ENCODE measurements at places on chromosomes 2 and 18. TPM values are rescaled to one million over a fixed set of nuclear protein-coding genes. Genes with fewer than 3 reads are reported as not detected.

RAB17 gene
- 0.30 TPM for total RNA-seq

RNF144A gene
- 38.6 TPM for total RNA-seq

GREB1L gene
- total RNA-seq: not detected

ZNF804A gene
- total RNA-seq: not detected

HMSD gene
- 18.8 TPM for total RNA-seq

TUBA4B gene
- total RNA-seq: not detected

TRIM43 gene
- total RNA-seq: not detected

CHRND gene
- total RNA-seq: not detected

SLC4A3 gene
- 0.05 TPM for total RNA-seq

- H3K4me3 ChIP-seq: no peak overlapping the region
- peaks cover 7% of the 10 kb centered on the region for H3K4me1 ChIP-seq
- H3K27ac ChIP-seq: no peak overlapping the region
- no peaks in the 10 kb centered on the region for H3K27me3 ChIP-seq
- peaks cover 42% of the 10 kb centered on the region for H3K36me3 ChIP-seq
These were observed 59.9 kb downstream of the NAT8 start for GRCh38 chr2:73582364-73582763.

GRCh38 chr18:12031846-12032245 lies 50.5 kb downstream of the IMPA2 start:
- peaks cover 2% of the 10 kb centered on the region for H3K27me3 ChIP-seq
- H3K27ac ChIP-seq: no peak overlapping the region
- no peaks in the 10 kb centered on the region for H3K4me1 ChIP-seq
- H3K36me3 ChIP-seq: peaks cover 4% of the 10 kb centered on the region
- no peak for DNase-seq

DNA sequence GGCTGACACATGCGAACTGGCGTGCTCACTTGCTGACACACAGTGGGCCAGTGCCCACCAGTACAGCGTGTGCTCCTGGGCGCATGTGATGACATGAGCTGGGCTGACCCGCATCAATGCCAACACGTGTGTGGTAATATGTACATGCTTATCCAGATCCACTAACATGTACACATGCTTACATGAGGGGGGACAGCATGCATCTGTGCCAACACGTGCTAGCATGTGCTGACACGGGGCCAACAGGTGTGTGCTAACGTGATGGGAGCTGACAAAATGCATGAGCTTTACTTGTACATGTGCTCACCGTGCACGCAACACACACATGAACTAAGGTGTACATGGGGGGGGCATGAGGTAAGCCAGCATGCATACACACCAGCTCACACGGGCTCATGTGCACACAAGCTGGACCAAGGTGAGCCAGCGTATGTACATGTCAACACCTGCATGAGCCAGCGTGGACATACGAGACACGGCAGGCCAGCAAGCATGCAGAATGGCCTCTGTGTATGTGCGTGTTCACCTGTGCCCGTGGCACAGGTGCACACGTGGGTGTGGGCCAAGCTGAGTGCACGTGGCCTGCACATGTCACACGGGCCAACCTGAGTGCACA lies 28.5 kb downstream of the GPC1 start:
- no peak overlapping the region for H3K4me3 ChIP-seq
- no peaks in the 10 kb centered on the region for H3K4me1 ChIP-seq
- DNase-seq: peak; percentile 3

- DNase-seq: no peak
- peaks cover 37% of the 10 kb centered on the region for H3K36me3 ChIP-seq
- H3K27me3 ChIP-seq: no peaks in the 10 kb centered on the region
- no peaks in the 10 kb centered on the region for H3K4me1 ChIP-seq
- no peak overlapping the region for H3K27ac ChIP-seq
These were observed 82.7 kb downstream of the C2orf74 start for GRCh38 chr2:61244694-61245093.

DNA sequence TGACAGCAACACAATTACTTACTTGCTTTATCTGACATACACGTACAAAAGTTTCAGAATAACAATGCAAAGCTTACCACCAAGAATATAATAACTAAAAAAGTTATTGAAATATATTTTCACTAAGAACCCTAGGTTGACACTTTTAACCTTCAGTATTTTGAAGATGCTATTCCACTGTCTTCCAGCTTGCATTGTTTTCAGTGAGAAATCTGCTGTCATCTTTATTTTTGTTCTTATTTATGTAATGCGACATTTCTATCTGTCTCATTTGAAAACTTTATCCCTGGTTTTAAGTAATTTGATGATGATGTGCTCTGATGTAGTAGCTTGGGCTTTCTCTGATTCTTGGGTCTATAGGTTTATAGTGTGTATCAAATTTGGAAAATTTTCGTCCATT lies 165.0 kb upstream of the SMIM21 start:
- no peak overlapping the region for H3K27ac ChIP-seq
- peaks cover 2% of the 10 kb centered on the region for H3K36me3 ChIP-seq
- H3K4me1 ChIP-seq: no peaks in the 10 kb centered on the region
- peaks cover 6% of the 10 kb centered on the region for H3K27me3 ChIP-seq
- H3K4me3 ChIP-seq: no peak overlapping the region

DNA sequence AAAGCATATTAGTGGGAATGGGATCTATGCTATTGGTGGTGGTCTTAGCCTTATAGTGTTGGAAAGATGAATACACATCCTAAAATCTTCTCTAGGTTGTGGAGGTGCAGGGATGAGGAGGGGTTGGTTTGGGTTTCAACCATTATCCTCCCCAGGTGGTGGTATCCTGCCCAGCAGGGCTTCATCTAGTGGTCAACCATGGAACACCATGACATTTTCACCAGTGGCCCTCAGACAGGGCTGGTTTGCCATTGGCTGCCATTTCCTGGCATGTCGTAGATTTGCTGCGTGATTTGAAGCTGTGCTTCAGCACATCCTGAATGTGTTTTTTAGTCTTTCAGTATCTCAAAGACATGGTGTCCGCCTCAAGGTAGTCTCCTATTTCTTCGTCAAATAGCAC lies 391.2 kb upstream of the HNRNPA3 start:
- H3K4me1 ChIP-seq: peaks cover 29% of the 10 kb centered on the region
- DNase-seq: no peak
- peaks cover 2% of the 10 kb centered on the region for H3K27me3 ChIP-seq
- H3K27ac ChIP-seq: no peak overlapping the region

- H3K27ac ChIP-seq: no peak overlapping the region
- no peak for DNase-seq
- peaks cover 25% of the 10 kb centered on the region for H3K36me3 ChIP-seq
These were observed 2.4 kb downstream of the MAP4K4 start for GRCh38 chr2:101699755-101700461.

DNA sequence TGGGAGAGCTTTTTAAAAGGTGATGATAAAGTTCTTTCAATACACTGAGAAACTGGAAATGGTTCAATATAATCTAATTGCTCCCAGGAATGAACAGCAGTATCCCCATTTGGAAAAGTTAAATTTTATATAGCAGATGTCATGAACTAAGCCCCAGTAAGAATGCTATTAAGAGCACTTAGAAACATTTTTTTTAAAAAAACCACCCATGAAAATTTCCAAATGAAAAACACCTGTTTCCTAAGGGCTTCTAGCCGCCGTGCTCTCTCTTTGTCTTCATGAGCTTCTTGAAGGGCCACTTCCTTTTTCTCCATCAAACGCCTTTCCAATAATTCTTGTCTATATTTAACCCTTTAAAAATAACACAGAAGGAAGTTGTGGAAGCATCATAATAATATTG lies 77.0 kb downstream of the UPP2 start:
- H3K27me3 ChIP-seq: peaks cover 35% of the 10 kb centered on the region
- no peak overlapping the region for H3K27ac ChIP-seq
- H3K4me1 ChIP-seq: no peaks in the 10 kb centered on the region
- H3K36me3 ChIP-seq: no peaks in the 10 kb centered on the region

- H3K36me3 ChIP-seq: peaks cover 62% of the 10 kb centered on the region
- peaks cover 90% of the 10 kb centered on the region for H3K4me1 ChIP-seq
- no peaks in the 10 kb centered on the region for H3K27me3 ChIP-seq
- H3K4me3 ChIP-seq: peak overlapping the region; percentile 71
- peak; percentile 54 for DNase-seq
These were observed 51.1 kb downstream of the LPIN2 start for GRCh38 chr18:2961821-2962220.

GRCh38 chr2:102514061-102514785 lies 41.2 kb downstream of the SLC9A4 start:
- no peak for DNase-seq
- no peaks in the 10 kb centered on the region for H3K36me3 ChIP-seq
- H3K4me3 ChIP-seq: no peak overlapping the region
- H3K27ac ChIP-seq: no peak overlapping the region

- no peak overlapping the region for H3K27ac ChIP-seq
- no peak for DNase-seq
- H3K27me3 ChIP-seq: peaks cover 2% of the 10 kb centered on the region
These were observed 3.1 kb upstream of the EXOC6B start for GRCh38 chr2:72828840-72829507.

GRCh38 chr2:54438271-54438670 lies 17.9 kb upstream of the SPTBN1 start:
- H3K27ac ChIP-seq: no peak overlapping the region
- H3K27me3 ChIP-seq: no peaks in the 10 kb centered on the region
- no peaks in the 10 kb centered on the region for H3K36me3 ChIP-seq

GRCh38 chr2:227125506-227125905 lies 38.5 kb downstream of the COL4A4 start:
- peaks cover 15% of the 10 kb centered on the region for H3K27me3 ChIP-seq
- no peaks in the 10 kb centered on the region for H3K4me1 ChIP-seq
- H3K36me3 ChIP-seq: no peaks in the 10 kb centered on the region
- H3K27ac ChIP-seq: no peak overlapping the region
- H3K4me3 ChIP-seq: no peak overlapping the region

GRCh38 chr18:47996091-47996541 lies 65.7 kb upstream of the SMAD2 start:
- no peaks in the 10 kb centered on the region for H3K27me3 ChIP-seq
- H3K4me1 ChIP-seq: no peaks in the 10 kb centered on the region
- no peak overlapping the region for H3K27ac ChIP-seq
- no peak for DNase-seq
- no peak overlapping the region for H3K4me3 ChIP-seq
- no peaks in the 10 kb centered on the region for H3K36me3 ChIP-seq

GRCh38 chr2:120169020-120169419 lies 54.2 kb downstream of the TMEM185B start:
- H3K27me3 ChIP-seq: no peaks in the 10 kb centered on the region
- DNase-seq: no peak
- no peaks in the 10 kb centered on the region for H3K36me3 ChIP-seq
- no peak overlapping the region for H3K4me3 ChIP-seq
- H3K27ac ChIP-seq: no peak overlapping the region

GRCh38 chr18:67183398-67183797 lies 333.1 kb downstream of the DSEL start:
- H3K36me3 ChIP-seq: no peaks in the 10 kb centered on the region
- no peak overlapping the region for H3K27ac ChIP-seq
- no peak overlapping the region for H3K4me3 ChIP-seq
- H3K27me3 ChIP-seq: peaks cover 9% of the 10 kb centered on the region
- H3K4me1 ChIP-seq: no peaks in the 10 kb centered on the region
- DNase-seq: no peak

- no peak overlapping the region for H3K27ac ChIP-seq
- no peaks in the 10 kb centered on the region for H3K36me3 ChIP-seq
- H3K4me1 ChIP-seq: peaks cover 6% of the 10 kb centered on the region
- H3K27me3 ChIP-seq: peaks cover 29% of the 10 kb centered on the region
These were observed 29.4 kb upstream of the ZNF516 start for GRCh38 chr18:76524477-76524876.

DNA sequence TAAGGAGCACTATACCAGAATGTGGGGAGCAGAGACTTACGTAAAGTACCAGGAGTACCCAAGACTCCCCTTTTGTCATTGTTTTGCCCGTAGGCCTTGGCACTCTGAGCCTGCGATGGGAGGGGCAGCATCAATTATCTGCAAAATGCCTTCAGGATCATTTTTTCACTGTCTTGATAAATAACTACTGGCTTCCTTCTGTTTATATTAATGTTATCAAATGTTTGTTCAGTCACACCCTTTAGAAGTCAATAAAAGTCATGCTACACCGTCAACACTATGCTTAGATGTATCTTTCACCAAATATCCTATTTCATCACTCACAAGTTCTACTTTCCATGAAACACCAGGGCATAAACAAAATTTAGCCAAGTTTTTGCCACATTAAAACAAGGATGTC lies 116.3 kb downstream of the FSIP2 start:
- no peaks in the 10 kb centered on the region for H3K4me1 ChIP-seq
- no peak overlapping the region for H3K27ac ChIP-seq
- no peak for DNase-seq
- no peak overlapping the region for H3K4me3 ChIP-seq

DNA sequence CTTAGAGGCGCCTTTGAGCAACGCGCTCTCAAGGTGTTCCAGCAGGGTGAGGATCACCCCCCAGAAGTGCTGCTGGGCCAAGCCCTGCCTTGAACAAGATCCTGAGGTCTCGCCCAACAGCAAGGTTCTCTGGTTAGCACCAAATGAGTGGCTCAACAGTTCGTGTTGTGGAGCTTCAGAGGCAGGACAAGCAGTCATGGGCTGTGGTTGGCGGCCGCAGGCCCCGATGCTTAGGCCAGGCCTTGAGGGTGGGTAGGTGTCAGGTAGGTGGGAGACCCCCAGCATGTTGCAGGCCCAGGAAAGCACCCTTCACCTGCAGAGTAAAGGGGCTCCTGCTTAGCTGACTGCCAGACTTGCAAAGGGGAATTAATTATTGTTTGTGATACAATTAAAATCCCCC lies 70.2 kb upstream of the FOSL2 start:
- H3K4me3 ChIP-seq: no peak overlapping the region
- peaks cover 12% of the 10 kb centered on the region for H3K4me1 ChIP-seq
- no peak for DNase-seq
- no peak overlapping the region for H3K27ac ChIP-seq

DNA sequence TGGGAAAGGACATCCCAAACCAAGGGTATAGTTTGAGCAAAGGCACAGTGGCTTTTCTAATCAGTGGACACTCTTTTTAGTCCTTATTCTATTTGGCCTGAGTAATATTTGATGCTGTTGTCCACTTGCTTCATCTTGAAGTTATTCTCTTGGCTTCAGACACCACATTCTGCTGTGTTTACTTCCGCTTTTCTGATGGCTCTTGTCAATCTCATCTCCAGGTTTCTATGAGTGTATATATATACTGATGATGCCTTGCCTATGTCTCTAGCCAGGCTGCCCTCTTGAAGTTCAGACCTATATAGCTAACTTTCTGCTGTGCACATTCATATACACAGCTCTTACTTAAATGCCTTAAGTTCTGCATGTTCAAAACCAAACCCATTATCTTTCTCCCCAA lies 83.1 kb downstream of the EFEMP1 start:
- no peaks in the 10 kb centered on the region for H3K4me1 ChIP-seq
- H3K27ac ChIP-seq: no peak overlapping the region
- no peak overlapping the region for H3K4me3 ChIP-seq
- H3K36me3 ChIP-seq: no peaks in the 10 kb centered on the region
- no peak for DNase-seq

GRCh38 chr2:37672104-37672869 lies 845 bp upstream of the CDC42EP3 start:
- H3K4me1 ChIP-seq: peaks cover 40% of the 10 kb centered on the region
- peak overlapping the region; percentile 83 for H3K27ac ChIP-seq
- H3K4me3 ChIP-seq: peak overlapping the region; percentile 83
- H3K36me3 ChIP-seq: peaks cover 10% of the 10 kb centered on the region

DNA sequence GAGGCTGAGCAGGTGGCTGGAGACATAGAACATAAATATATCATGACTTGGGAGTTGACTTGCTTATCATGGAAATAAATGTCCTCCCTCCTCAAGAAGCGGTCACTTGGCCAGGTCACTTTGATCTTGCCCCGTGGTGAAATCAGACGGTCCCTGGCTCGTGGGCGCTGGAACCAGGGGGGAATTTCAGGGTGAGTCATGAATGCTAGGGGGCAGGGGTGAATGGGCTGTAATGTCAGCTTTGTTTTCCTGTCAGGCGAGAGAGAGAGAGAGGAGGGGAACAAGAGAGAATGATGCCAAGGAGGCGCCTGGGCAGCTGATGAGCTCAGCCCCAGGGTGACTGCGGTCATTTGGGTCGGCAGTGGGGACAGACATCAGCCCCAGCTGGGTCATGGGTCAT lies 47.7 kb downstream of the RRM2 start:
- no peak for DNase-seq
- no peaks in the 10 kb centered on the region for H3K27me3 ChIP-seq
- no peak overlapping the region for H3K4me3 ChIP-seq
- peaks cover 5% of the 10 kb centered on the region for H3K36me3 ChIP-seq
- H3K27ac ChIP-seq: no peak overlapping the region
- H3K4me1 ChIP-seq: no peaks in the 10 kb centered on the region
